Activated naive CD4-positive, alpha-beta T cell treated with anti-CD3 and anti-CD28 coated beads, Interleukin-2, amount 50 U/mL, for 16 hours (primary cell): ENCODE measurements at places on chromosomes 7 and 10.

DNA sequence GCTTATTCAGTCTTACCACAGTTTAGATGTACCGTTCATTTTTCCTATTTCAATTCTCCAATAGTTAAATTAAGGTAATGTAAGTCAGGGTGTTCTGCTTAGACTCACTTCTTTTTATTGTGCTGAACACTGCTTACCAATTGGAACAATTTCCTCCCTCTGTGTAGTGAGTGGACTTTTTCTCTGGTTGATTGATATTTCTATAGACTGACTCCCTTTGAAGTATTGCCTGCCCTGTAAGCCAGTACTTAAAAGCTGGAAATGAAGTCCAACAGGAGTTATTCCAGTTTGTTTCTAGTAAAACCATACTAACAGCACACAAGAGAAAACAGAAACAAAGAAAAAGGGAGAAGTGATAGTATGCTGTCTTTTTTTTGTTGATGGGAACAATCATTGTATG lies 1674.9 kb downstream of the REEP3 start:
- no peak for DNase-seq

GRCh38 chr7:28560767-28561166 lies 148.4 kb downstream of the CREB5 start:
- no peak for DNase-seq

DNA sequence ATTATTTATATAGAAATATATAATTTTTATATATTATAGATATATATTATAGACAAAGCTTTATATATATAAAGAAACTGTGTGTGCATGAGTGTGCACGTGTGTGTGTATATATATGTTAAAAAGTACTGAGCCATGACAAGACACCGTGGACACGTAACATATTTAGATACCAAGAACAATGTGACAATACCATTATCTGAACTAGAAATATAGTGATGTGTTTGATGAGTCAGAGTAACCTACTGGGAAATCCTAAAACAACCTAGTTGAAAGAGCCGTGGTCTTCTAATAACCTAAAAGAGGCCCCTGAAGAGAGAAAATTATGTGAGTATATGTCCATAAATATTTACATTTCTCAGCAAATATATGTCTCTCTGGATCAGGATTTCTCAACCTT lies 50.7 kb upstream of the ITGB8 start:
- no peak for DNase-seq

GRCh38 chr7:151715666-151716315 lies 161.1 kb downstream of the PRKAG2 start:
- no peak for DNase-seq

DNA sequence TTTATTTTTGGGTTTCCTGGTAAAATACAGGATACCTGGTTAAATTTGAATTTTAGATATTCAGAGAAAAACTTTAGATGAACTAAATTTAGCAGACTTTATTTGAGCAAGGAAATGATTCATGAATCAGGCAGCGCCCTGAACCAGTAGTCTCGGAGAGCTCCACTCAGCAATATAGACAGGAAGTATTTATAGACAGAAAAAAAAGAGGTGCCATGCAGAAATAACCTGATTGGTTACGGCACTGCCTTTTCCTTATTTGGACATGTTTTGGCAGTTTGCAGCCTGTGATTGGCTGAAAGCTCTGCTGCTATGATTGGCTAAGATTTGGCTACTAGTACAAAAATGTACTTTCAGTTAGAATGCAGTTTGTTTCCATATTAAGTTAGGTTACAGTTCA lies 198.3 kb upstream of the DKK1 start:
- DNase-seq = no peak

DNA sequence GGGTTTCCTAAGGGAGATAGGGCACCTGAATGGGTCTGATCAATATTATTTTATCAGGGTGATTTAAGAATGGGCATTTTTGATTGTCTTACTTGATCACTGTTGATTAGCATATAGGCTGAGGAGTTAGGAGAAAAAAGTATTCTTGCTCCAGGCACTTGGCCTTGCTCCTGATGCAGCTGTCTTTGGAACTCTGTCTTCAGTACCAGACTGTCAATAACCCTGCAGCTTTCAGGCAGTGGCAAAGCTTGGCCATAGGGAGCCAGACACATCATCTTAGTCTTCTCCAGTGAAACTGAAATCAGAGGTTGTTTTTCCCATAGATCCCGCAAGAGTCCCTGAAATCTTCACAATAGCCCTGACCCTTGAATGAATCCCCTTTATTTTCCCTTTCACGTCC lies 47.2 kb downstream of the EXOC4 start:
- no peak for DNase-seq

- DNase-seq = no peak
Measured at GRCh38 chr7:88147341-88147740, 72.5 kb downstream of the SRI start.
